Endothelial cell of umbilical vein (primary cell): ENCODE measurements at places on chromosomes 13 and 19. TPM values are rescaled to one million over a fixed set of nuclear protein-coding genes. Genes with fewer than 3 reads are reported as not detected.

The CD209 gene
- not detected in 2 replicates for total RNA-seq

The SH2D3A gene
- total RNA-seq = 0.53 TPM in 1 of 2 replicates, not detected in the other

The CEACAM3 gene
- total RNA-seq = not detected in 2 replicates

The BEST2 gene
- total RNA-seq = not detected in 2 replicates

The FLT1 gene
- total RNA-seq = 104 and 178 TPM in 2 replicates

The PLK5 gene
- not detected in 2 replicates for total RNA-seq

The KIR2DL4 gene
- total RNA-seq = not detected in 2 replicates

The CARM1 gene
- total RNA-seq = 70.8 and 72.2 TPM in 2 replicates

The SHANK1 gene
- total RNA-seq = 1.2 and 1.9 TPM in 2 replicates

The TTYH1 gene
- not detected in 2 replicates for total RNA-seq
